ENCODE measurements at places on chromosomes 13 and 19.

DNA sequence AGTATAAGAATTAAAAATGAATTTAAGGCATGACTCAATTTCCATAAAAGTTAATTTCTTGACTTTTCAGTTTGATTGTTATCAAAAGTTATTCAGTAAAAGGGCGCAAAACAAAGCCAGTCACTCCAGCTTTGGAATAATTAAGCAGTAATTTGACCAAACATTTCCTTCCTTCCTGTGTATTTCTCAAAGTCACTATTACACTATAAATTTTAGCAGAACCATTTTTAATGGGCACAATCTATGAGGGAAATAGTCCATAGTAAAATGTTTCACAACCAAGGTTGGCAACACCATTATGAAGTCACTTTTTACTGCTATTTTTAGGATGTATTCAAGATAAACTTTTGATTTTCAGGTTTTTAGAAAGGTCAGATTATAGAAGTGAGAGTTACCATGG lies 91.0 kb downstream of the DACH1 start:
- no peak for DNase-seq

GRCh38 chr13:105937451-105937850 lies 598.0 kb downstream of the EFNB2 start:
- no peak for DNase-seq

DNA sequence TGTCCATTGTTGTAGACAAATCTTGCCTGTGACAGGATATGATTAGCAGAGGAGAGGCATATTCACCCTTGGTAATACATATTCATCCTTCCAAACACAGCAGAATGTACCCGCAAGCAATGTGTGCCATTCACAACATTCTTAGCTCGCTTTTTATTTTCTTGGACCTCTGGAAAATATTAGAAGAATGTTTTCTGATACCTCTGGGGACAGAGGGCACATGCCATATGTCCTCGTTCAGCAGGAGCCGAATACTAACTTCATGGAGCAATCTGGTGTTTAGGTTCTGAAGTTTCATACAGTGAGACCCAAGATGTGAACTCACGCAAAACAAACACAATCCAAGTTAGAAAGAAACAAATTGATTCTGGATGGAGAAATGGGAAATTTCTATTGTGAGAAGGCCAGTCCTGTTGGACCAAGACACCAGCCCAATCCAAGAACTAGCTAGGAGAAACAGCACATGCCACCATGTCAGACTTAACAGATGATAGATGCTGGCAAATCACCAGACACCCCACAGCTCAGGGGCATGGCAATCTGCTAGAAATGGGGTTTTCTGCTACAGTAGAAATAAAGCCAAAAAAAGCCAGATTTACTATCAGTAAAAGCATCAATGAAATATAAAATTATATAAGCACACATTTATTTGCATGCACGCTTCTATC lies 297.4 kb downstream of the DCLK1 start:
- DNase-seq: no peak

DNA sequence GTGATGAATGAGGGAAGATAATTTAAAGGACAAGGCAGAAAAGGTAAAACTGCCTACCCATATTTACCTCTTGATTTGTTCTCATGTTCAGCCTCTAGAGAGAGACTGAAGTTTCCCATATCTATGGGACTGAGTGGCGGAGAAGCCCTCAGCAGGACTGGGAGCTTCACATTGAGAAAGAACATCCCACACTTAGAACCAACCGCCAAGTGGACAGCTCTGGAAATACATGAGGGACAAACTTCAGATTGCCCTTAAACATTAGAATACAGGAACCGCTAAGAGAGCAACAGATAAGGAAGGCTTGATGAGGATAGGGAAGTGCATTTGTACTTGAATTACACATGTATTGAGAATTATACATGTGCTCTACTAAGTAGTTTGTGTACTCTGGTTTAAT lies 316.0 kb upstream of the MIR17HG start:
- DNase-seq: no peak

DNA sequence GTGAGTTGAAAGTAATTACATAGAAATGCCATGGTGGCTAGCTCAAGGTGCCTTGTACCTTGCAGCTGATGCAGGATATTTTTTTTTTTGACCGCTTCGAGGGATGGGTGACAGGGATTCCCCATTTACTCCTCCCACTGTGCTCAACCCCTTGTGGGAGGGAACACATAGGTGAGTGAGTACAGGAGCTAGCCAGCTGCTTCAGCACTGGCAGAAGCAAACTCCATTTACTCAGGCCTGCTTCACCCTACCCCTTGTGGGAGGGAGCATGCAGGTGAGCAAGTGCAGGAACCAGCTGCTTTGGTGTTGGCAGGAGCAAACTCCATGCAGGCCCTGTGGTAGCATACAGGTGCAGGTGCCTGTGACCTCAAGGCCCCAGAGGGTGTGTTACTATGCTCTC lies 330.1 kb downstream of the TDRD3 start:
- no peak for DNase-seq

DNA sequence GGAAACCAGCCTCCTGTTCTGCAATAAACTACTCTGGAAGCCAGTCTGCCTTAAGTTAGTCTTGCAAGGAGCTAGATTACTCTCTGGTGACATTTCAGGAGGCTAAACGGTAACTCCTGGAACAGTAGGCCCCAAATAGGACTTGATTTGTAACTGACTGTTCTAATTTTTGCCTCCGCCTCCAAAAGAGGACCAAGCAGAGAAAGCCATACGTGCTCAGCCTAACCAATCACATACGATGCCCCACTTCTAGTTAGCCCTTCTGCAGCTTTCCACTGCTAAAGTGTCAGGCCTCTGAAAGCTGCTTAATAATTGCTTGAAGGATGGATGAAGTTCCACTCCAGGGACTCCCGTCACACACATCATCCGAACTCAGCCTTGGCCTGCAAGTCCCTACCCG lies 744 bp downstream of the ZNF805 start:
- no peak for DNase-seq

GRCh38 chr13:110297766-110298504 lies 9.0 kb downstream of the COL4A1 start:
- DNase-seq: no peak

- DNase-seq: no peak
These were observed at the start of gene SBSN for GRCh38 chr19:35528218-35529038. SBSN (minus strand) TSS chr19:35528311; CDS start chr19:35528281, 30 bp downstream.

DNA sequence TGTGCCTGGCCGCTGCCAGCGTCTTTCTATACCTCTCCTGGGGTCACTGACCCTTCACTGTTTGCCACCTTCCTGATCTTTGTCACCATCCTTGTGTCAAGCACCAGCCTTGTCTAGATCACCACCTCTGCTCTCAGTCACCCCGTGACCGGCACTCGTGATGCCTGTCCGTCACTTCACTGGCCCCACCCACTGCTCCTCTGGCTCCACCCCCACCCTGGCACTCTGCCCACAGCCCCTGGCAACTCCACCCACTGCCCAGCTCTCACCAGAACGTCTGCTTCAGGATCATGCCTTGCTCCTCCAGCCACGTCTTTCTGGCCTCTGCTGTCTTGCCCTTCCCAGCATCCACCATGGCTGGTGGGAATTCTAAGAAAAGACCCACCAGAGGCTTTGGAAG lies 24.8 kb upstream of the PLA2G4C start:
- DNase-seq: no peak

- no peak for DNase-seq
These were observed 63.6 kb downstream of the RGCC start for GRCh38 chr13:41520660-41521630.

- DNase-seq: no peak
These were observed 427.9 kb downstream of the ZNF536 start for GRCh38 chr19:30799865-30800755.

DNA sequence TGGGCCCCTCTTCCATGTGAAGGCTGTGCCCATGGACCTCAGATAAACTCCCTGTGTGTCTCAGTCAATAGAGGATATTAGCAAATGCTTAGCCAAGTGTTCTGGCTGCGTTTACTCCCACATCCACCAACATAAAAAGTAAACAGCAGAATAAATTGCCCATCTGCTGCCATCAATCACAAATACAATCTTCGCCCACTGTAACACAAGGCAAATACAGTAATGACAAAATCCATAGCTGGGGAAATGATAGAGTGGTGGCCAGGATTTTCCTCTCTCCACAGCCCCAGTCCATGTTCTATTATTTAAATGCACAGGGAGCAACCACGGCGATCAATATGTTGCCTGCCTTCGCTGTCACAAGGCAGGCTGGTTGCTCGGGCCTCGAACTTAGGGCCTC lies 376.5 kb downstream of the UQCRFS1 start:
- DNase-seq: no peak

- DNase-seq: no peak
These were observed 12.3 kb downstream of the GATAD2A start for GRCh38 chr19:19417628-19418245.

GRCh38 chr19:44822670-44823372 lies 13.9 kb downstream of the BCAM start:
- DNase-seq: no peak

DNA sequence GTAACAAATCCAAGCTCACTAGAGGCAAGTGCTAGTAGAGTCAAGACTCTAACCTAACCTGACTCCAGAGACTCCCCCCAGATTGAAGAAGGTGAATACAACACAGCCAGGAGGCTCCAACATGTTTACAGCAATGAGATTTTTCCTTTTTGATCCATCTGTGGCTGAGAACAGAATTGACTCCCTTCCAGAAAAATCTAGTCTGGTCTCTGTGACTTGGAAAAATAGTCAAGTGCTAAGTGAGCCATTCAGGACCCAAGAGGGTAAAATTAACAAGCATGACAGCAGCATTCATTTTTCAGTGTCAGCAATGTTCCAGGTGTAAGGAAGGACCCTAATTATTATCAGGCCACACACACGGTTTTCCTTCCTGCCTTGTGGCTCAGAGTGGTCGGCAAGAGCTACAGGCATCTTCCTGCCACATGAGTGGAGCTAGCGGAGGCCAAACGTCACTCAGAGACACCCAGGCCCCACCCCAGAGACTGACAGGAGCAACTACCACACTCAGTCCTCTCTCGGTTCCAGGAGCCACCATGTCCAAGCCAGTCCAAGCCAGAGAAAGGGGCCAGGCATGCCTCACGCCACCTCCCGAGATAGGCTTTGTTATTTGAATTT lies 395.1 kb downstream of the FOXO1 start:
- DNase-seq: no peak

DNA sequence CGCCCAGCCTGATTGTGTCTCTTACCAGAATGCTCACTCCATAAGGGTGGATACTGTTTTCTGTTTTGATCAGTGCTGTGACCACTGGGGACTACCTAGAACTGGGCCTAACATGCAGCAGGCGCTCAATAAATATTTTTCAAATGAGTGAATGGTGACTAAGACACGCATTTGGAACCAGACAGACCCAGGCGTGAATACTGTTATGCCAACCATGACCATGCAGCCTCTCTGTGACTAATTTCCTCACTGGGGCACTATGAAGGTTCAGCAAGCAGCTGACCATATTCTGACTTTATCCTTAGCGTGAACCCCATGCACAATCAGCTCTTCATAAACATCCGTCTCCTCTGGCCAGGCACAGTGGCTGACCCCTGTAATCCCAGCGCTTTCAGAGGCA lies 13.0 kb upstream of the SPC24 start:
- no peak for DNase-seq

DNA sequence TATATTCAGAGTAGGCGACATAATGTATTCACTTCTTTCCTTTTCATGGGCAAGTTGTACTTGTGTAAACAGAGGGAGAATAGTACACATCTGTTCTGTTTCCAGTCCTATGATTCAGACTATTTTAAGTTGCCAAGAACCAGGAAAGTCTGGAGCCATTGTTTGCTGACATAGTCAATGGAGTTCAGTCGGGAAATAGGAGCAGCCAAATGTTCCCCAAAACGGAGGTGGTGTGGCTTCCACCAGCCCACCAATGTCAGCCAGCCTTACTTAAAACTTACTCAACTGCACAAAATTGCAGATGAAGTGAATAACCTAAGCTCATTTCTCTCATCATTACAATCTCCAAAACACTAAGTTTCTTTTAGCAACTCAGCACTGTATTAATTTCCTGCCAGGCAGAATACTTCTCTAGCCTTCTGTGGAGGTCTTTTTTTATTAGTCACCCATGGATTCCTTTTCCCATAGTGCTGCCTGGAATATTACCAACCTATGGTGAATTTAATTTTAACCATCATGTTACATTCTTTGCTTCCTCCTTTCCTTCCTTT lies 22.3 kb upstream of the CSNK1A1L start:
- DNase-seq: no peak

GRCh38 chr19:39003796-39004195 lies 28.3 kb upstream of the FBXO17 start:
- DNase-seq: no peak

GRCh38 chr19:15010501-15011300 lies 31.0 kb upstream of the SLC1A6 start:
- no peak for DNase-seq

DNA sequence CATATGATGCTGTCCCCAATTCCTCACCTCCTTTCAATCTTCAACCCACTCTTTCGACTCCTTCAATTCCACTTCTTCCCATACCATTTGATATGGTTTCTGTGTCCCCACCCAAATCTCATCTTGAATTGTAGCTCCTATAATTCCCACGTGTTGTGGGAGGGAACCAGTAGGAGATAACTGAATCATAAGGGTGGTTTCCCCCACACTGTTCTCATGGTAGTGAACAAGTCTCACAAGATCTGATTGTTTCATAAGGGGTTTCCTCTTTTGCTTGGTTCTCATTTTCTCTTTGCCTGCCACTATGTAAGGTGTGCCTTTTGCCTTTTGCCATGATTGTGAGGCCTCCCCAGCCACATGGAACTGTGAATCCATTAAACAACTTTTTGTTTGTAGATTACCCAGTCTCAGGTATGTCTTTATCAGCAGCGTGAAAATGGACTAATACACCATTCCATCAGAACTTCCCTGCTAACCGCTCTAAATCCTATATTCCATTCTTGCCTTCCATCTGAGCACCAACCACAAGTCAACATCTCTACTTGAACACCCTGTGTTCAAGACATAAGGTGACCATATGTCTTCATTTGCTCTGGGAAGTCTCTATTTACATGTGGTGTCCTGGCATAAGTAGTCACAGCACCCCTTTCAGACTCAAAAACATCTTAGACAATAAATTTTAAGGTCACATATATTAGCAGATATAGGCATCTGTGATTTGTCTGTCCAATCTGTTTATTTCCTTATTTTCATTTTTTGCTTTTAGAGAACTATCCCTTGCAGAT lies 122.9 kb downstream of the TSHZ3 start:
- no peak for DNase-seq
